ENCODE measurements at places on chromosomes 4 and X. TPM values are rescaled to one million over a fixed set of nuclear protein-coding genes. Genes with fewer than 3 reads are reported as not detected.

The MSANTD1 gene
- total RNA-seq, result 0.82 TPM

The ANOS1 gene
- total RNA-seq, result 0.18 TPM

The MAGEA12 gene
- not detected for total RNA-seq

The GUCY1A1 gene
- 21.4 TPM for total RNA-seq

The ZNF185 gene
- total RNA-seq, result 4.6 TPM

The GAR1 gene
- 12.8 TPM for total RNA-seq

The BTC gene
- 2.9 TPM for total RNA-seq

The ATP6AP1 gene
- total RNA-seq, result 105 TPM

The FAM241A gene
- 1.6 TPM for total RNA-seq

The UGT2B10 gene
- total RNA-seq, result 0.58 TPM

The HHIP gene
- 4.9 TPM for total RNA-seq
